ENCODE measurements at places on chromosomes 16 and 17.

GRCh38 chr16:70250748-70251628 lies 752 bp downstream of the EXOSC6 start:
- no peak for DNase-seq

DNA sequence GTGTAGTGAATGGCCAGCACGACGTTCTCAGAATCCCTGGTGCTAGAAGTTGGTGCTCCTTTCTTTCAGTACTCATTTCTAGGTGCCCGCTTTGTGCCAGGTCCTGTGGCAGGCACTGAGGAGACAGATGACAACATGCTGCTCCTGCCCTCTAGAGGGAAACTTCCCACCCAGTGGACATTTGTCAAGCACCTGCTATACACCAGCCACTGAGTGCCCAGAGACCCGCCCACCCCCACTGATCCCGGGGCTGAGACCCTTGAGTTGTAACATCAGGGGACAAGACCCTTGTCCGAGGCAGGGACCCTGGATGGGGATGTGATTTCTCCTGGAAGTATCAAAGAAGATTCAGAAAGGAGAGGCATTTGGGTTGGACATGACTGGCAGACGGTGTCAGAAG lies 25.1 kb downstream of the UNC13D start:
- no peak for DNase-seq

- no peak for DNase-seq
Measured at GRCh38 chr16:23869052-23869451, 33.3 kb downstream of the PRKCB start.

DNA sequence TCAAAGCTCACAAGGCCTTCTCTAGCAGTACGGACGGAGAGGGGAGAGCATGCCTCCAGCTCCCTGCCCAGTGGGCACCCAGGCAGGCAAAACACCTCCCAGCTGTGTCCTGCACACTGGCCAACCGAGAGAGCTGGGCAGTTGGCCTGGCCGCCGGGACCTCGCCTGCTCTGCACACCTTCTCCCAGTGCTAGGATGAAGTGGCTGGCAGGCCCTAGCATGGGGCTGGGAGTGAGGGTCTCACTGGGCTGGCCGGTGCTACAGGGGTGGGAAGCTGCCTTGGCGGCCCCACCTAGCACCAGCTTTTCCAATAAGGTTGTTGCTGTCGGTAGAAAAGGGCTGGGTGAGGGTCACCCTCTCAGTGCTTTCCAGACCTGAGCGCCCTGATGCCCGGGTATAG lies 60.2 kb downstream of the SDK2 start:
- DNase-seq = no peak

GRCh38 chr17:49515196-49515770 lies 20.2 kb downstream of the NGFR start:
- DNase-seq = peak; percentile 67

GRCh38 chr17:80949451-80950421 lies 41.9 kb upstream of the CHMP6 start:
- no peak for DNase-seq

DNA sequence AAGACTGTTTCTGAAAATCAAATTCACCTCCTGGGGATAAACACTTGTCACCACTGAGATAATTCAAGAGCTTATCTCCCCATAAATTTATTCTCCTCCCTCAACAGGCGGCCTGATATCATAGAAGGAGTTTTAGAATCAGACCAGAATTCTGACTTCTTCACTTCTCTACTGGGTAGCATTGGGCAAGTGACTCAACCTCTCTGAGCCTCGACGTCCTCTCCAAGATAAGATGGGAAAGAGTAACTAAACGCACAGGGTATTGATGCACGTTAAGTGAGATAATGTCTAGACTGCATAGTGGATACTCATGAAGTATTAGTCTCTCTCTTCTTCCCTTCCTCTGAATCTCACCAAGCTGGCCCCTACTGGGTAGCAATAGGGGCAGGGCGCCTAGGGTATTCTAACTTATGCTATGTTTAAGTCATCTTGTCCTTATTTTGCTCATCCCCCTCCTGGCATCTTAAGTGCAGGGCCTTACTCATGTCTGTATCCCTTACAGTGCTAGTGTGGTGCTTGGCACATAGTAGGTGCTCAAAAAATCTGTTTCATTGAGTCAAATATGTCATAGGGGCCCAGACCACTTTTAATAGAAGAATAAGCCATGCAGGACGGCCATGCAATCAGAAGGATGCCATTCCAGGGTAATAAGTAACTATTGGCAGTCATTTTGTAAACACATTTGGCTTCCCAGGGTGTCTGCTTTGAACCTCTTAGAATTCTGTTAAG lies 476.4 kb upstream of the CCL2 start:
- no peak for DNase-seq

DNA sequence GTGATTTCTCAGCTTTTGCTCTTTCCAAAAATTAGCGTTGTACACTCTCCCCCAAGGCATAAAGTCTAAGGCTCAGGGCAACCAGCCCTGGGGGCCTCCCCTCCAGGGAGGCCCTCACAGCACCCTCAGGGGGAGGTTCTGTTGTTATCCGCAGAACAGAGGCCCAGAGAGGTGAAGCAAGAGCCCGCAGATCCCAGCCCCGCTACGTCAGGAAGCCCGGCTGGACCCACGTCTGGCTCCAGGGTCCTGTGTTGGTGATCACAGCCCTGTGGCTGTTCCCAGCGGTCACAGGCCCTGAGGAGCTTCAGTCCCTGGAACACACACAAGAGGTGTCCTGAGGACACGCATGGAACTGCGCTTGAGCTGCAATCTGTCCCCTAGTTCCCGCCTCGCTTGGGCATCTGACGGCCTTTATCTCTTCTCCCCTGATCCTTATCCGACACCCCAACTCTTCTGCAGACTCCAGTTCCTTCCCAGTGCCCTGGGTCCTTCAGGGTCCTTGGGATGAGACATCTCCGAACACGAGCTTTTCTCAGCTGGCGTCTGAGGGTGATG lies 1.1 kb upstream of the ZG16B start:
- no peak for DNase-seq

- no peak for DNase-seq
Measured at GRCh38 chr17:80836971-80837481, 154.6 kb upstream of the CHMP6 start.

All from non-pigmented ciliary epithelial cell (primary cell).